Activated CD4-positive, CD25-positive, alpha-beta regulatory T cell (primary cell): ENCODE measurements at places on chromosomes 4 and X.

- DNase-seq: no peak
Measured at GRCh38 chr4:180493299-180493698, 1749.9 kb upstream of the TENM3 start.

GRCh38 chrX:9278475-9279233 is 186.2 kb upstream of the TBL1X start:
- DNase-seq: no peak

- DNase-seq: no peak
Measured at GRCh38 chr4:186249785-186250754, 15.9 kb upstream of the F11 start.

DNA sequence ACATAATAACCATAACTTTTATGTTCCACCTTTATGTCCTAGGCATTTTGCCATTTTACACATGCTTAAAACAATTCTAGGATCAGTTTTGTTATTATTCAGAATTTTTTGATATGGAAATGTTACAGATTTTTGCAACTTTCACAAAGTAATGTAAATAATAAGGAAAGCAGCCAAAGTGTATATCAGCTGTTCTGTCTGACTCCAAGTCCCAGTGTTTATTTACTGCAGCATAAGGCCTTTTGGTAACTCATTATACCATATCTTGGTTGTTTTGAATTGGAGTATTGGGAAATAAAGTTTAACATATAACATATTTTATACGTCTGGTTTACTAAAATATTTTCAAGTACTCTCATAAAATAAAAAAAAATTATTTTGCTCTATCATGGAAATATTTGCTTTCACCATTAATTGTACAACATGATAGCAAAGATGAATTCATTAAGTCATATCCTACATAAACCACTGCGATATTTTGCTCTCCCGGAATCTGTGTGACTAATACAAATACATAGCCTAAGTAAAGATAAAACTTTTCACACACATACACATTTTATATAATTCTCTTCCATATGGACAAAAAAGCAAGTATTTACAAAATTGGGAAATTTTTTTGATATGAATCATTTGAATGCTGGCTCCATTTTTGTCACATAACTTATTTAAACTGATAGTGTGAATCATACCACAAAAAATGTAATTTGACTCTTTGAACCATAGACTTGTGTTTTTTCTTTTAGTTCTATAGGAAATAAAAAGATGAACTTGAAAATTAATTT is 399.0 kb downstream of the PABPC4L start:
- DNase-seq: no peak

DNA sequence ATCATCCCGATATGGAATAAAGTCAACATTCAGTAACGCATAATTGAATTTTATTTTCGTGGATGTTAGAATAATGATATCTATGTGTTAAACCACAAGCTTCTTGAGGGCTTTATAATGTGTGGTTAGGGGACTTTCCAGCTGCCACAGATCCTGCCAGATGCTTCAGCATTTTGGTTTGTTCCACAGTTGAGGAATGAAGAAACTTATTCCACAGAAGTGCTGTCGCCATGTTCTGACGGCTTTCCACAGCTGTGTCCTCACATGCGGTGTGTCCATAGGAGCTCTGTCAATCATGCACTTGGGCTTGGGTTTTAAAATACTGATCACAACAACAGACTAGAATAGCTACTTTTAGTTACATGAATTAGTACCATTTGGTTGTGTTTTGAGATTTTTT is 411.9 kb downstream of the TRIML1 start:
- DNase-seq: no peak

DNA sequence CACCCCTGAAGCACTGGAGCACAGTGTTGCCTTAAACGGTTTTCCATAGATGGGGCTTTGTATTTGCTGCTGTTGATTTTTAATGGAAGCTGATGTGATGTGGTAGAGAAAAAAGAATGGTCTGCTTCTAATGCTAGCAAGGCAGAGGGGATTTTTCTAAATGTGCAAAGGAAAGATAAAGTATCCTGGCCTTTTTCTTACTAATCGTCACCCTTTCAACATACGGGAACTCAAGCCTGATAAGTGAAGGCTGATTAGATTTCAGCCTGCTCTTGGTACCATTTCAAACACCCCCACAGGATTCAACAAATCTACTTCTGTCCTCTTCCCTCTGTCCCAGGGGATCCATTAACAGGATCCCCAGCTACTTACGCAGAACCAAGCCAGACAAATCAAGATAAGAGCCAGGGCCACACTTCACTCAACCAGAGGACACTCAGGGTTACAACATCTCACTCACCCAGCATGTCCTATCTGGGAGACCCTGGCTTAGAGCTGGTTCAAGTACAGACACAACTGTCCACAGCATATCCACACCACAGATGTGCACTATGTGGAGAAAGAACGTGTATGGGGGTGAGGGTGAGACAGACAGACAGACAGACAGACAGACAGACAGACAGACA is 180.0 kb downstream of the SH3KBP1 start:
- DNase-seq: no peak

- no peak for DNase-seq
Measured at GRCh38 chrX:97987979-97988378, 1104.3 kb downstream of the RPA4 start.
